Left ventricle myocardium superior (tissue), 1 donor: ENCODE measurements at places on chromosomes 12 and 14. TPM values are rescaled to one million over a fixed set of nuclear protein-coding genes. Genes with fewer than 3 reads are reported as not detected.

The BCL11B gene
- total RNA-seq: 0.20 TPM

The FANCM gene
- 2.6 TPM for total RNA-seq

The RBP5 gene
- 0.89 TPM for total RNA-seq

The RDH16 gene
- 0.12 TPM for total RNA-seq

The WNT5B gene
- 2.4 TPM for total RNA-seq

The NELL2 gene
- total RNA-seq: 0.50 TPM

The KRT8 gene
- 100 TPM for total RNA-seq

The RGS6 gene
- total RNA-seq: 26.0 TPM

The AVPR1A gene
- total RNA-seq: 1.9 TPM

The SRP54 gene
- 28.6 TPM for total RNA-seq

The STAC3 gene
- total RNA-seq: 1.4 TPM

The MUCL1 gene
- total RNA-seq: not detected

The P2RX2 gene
- not detected for total RNA-seq
